ENCODE measurements at places on chromosomes 6 and 20.

- no peak for DNase-seq
Observed at GRCh38 chr20:55283889-55284288, 721.4 kb downstream of the CBLN4 start.

GRCh38 chr6:134529305-134529704 is 211.4 kb upstream of the SGK1 start:
- no peak for DNase-seq

DNA sequence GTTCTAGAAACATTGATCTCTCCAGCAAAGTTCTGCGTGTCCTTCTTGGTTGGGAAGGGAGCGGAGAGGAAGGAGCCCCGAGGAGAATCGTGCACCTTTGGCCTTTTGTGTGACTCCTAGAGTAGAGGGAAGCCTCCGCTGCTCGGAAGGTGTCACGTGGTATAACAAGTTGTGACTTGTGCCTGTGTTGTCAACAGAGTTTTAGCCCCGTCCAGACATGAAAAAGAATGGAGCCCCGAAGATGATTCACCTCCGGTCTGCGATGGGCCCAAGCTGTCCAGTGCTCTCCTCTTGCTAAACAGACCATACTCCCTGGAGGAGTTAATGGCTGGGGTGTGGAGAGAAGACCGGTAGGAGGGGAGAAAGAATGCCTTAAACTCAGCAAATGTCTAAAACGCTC is 7.0 kb downstream of the EYA2 start:
- no peak for DNase-seq

- no peak for DNase-seq
Observed at GRCh38 chr20:46034039-46034438, 5.0 kb downstream of the SLC12A5 start.

DNA sequence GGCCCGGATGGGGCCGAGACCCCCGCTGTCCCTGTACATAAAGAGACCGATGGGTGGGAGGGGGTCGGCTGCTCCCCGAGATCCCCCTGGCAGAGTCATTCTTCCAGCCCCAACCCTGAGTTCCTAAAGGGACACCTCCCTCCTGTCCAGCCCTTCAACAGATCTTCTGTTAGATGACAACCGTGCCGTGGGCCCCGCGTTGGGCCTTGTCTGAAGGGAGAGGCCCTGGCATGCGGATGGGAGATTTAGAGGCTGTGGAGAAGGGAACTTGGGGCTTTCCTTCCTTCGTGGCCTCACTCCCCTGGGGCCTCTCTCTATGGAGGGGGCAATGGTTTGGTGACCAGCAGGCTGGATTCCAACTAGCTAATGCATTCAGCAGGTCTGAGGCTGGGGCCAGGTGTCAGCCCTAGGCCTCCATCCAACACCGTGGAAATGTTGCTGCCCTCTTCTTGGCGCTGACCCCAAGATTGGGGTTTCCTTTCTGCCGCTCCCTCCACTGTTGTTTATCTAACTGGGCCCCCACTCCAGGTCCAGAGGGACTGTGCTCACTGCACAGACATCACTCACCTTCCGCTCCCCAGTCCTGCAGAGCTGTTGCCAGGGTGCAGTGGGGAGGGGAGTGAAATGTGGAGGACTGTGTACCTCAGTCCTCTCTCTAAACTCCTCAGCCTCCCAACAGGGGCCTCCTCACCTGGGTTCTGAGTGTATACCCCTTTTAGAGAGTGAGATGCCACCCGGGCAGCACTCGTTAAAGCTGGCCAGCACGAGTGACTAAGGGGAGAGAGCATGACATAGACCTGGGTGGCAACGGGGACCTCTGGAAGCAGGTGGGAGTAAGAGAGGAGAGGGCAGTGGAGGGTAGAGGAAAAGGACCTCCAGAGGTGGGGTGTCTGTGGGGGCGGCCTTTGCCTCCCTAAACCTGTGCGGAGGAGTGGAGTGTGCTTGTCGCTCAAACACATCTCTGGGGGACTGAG is 6.7 kb downstream of the TMEM151B start:
- DNase-seq = no peak

DNA sequence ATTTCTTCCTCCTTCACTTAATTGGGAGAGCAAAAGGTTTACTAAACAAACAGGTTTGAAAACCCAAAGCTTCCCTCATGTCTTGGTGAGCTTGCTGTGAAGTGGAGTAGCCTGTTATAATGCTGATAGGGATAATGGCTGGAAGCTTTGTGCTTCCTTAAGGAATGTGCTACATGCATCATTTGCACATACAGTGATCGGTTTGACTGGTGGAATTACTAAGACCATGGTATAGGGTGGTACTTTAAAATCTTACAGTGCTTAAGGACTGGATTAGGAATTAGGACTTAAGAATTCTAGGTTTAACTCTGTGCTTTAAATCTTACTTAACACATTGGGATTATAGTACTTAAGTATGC is 75.7 kb downstream of the ARID1B start:
- DNase-seq = no peak

GRCh38 chr6:147035886-147036285 is 168.3 kb upstream of the STXBP5 start:
- no peak for DNase-seq

- DNase-seq = no peak
Observed at GRCh38 chr6:73024598-73024997, 200.7 kb downstream of the KHDC1L start.

- DNase-seq = no peak
Observed at GRCh38 chr6:141829566-141830360, 303.0 kb upstream of the GJE1 start.

- no peak for DNase-seq
Observed at GRCh38 chr6:160420969-160421556, 72.9 kb downstream of the SLC22A3 start.

GRCh38 chr20:11331096-11331495 is 586.6 kb upstream of the BTBD3 start:
- DNase-seq = no peak

All from NCI-H1436 (cell line).